Activated CD4-positive, alpha-beta T cell treated with anti-CD3 and anti-CD28 coated beads, Interleukin-2, amount 10 ng/mL, durations not matched to agents 7 days and 5 days (primary cell): ENCODE measurements at places on chromosomes 1 and 21.

- DNase-seq = no peak
Measured at GRCh38 chr1:93596329-93597089, 85.1 kb downstream of the BCAR3 start.

- DNase-seq = no peak
Measured at GRCh38 chr1:232310541-232310940, 319.4 kb downstream of the SIPA1L2 start.

DNA sequence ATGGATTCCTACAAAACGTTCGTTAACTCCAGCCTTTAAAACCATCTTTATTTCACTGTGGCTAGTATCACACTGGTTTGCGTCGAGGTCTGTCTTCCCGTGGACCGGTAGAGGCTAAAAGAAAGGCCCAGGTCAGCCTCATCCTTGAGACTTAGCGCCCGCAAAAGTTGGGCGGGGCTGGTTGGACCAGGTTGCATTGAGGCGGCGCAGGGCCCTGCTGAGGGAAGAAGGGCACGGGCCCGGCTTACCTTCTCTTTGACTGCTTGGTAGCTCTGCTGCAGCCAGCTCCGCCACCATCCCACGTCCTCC lies 455 bp downstream of the BSDC1 start:
- DNase-seq = peak; percentile 48

- DNase-seq = peak; percentile 23
Measured at GRCh38 chr1:89855413-89856123, 34.7 kb downstream of the LRRC8D start.

- DNase-seq = no peak
Measured at GRCh38 chr1:68819190-68819829, 322.4 kb upstream of the DEPDC1 start.

GRCh38 chr1:200379940-200380588 lies 29.8 kb downstream of the ZNF281 start:
- DNase-seq = no peak

GRCh38 chr21:14358775-14359174 lies 24.2 kb downstream of the HSPA13 start:
- DNase-seq = no peak

GRCh38 chr1:5566924-5567323 lies 425.3 kb downstream of the NPHP4 start:
- no peak for DNase-seq

GRCh38 chr1:91617285-91617765 lies 116.7 kb downstream of the CDC7 start:
- no peak for DNase-seq

GRCh38 chr21:45137612-45137937 lies 63.2 kb downstream of the ADARB1 start:
- DNase-seq = no peak

GRCh38 chr1:156493742-156494141 lies 6.8 kb downstream of the MEF2D start:
- no peak for DNase-seq

DNA sequence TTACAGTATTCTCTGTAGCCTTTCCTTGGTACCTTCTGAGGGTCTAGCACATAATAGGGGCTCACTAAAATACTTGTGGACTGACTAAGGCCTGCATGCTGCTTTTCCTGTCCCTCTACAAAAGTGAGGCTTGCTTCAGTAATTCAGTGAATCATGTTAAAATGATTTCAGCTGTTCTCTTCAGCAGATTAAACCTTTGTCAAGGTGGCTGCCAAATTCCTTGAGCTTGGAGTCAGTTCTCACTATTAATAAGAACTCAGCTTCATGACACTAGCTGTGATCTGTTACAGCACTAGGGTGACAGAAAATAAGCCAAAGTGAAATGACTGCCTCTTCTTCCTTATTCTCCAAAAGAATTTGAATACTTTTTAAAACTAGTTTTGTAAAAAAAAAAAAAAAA lies 128.8 kb downstream of the KCNN3 start:
- no peak for DNase-seq

- no peak for DNase-seq
Measured at GRCh38 chr1:235502601-235503402, 1.4 kb downstream of the B3GALNT2 start.

DNA sequence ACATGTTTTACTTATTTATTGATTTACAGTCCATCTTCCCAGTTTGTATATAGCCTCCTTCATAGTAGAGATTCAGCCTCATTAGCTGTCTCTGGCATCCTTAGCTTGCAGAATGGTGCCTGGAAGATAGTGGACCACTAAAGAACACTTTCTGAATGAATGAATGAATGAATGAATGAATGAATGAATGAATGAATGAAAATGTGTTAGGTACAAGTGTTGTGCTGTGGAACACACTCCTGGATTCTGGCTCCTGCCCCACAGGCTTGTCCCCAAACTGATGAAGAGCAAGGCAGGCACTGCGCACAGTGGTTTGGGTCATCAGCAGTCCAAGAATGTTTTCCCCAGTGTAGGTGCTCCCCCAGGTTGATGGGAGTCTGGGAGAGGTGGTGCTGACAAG lies 159.4 kb downstream of the ST6GALNAC5 start:
- no peak for DNase-seq

GRCh38 chr1:234938924-234939323 lies 189.7 kb downstream of the TOMM20 start:
- no peak for DNase-seq

DNA sequence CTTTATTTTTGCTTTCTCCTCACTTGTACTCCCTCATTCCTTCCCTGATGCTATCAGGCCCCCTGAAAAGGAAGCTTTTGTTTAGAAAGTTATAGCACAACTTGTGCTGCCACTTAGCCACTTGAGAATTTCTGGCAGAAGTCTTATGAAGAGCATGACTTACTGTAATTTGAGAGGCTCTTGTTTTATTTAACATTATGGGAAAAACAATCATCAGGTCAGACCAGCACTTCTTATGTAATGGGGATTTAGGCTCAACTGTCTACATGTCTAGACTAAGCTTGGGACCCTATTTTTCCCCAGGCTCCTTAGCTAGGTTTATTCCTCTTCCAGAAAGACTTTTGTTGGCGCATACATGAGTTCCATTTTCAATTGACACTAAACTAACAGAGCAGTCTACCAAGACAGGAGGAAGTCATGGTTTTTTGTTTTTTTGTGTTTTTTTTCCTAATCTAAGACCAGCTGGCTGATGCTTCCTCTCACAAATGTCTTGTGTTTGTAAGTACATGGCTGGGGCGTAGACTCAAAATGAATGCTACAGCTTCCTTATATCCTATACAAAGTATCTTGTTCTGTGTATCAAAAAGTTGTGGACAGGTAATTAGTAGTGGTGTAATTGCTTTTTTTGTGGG lies 31.5 kb downstream of the TNFSF4 start:
- DNase-seq = no peak

- DNase-seq = no peak
Measured at GRCh38 chr1:236151739-236152424, 9.5 kb downstream of the GPR137B start.

DNA sequence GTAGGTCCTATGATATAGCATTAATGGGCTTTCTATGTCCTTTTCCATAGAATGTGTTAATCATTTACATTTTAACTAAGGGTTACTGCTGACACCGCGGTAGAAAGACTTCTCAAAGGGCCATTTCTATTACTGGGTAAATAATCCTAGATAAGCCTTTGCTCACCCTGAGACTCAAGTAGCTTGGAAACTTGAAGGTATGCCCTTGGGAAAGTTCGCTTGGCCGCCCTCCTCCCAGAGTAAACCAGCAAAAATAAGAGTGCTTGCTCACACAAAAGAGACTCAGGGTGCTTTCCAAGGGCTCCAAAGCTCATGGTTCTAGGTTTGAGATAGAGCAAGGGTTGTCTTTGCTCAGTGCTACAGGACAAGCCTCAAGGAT lies 85.8 kb upstream of the TMPRSS2 start:
- no peak for DNase-seq

DNA sequence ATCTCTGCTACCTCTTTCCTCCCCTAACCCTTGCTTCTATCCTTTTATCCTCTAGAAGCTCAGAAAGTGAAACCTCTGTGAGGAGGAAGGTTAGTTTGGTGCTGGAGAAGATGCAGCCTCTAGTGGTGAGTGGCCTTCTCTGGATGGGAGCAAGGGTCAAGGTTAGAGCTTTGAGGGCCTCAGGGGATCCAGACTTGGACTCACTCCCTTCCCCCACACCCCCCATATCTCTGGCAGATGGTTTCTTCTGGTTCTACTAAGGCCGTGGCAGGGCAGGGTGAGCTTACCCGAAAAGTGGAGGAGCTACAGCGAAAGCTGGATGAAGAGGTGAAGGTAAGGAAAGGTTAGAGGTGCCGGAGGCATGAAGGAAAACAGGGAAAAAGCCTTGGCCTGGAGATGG lies 9.2 kb downstream of the CGN start:
- no peak for DNase-seq

DNA sequence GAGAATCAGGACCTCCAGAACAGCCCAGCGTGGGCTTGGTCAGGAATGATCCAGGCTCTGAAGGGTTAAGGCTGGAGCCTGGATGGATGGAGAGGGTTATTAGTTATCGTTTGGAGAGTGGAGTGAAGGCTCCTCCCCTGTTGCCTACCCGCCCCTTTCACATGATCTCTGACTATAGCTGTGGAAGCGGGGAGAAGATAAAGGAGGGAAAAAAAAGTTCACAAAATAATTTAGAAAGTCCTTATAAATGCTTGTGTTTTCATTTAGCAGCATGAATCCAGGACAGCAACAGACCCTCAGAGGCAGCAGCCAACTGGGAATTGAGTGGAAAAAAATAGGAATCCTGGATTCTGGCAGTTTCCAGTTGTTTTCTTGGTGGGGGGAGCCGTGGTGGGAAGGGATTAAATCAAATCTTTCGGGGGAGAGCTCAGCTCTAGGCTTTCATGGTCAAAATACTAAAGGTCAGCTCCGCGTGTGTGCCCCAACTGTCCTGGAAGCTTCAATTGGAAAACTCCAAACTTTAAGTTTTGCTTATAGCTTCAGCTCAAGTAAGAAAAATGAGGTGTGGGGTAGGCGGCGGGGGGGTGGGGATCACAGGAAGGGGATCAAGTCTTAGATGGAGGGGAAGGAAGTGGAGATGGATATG lies 595 bp upstream of the DDR2 start:
- no peak for DNase-seq

DNA sequence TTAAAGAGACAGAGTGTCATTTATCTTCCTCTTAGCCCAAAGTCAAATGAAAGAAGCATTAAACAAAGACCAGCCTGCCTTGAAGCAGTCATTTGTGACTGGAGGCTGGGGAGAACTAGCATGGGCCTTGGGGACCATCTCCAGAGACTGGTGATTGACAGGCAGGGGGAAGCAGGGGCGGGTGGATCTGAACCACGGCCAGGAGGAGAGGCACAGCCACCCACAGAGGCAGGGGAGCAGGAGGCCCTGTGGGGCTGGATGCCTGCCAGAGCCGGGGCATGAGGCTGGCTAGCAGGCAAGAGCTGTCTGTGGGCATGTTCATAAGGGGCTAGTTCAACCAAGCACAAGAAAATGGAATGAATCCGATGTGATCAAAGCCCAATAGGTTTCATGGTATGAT lies 73.9 kb downstream of the PLXNA2 start:
- no peak for DNase-seq

DNA sequence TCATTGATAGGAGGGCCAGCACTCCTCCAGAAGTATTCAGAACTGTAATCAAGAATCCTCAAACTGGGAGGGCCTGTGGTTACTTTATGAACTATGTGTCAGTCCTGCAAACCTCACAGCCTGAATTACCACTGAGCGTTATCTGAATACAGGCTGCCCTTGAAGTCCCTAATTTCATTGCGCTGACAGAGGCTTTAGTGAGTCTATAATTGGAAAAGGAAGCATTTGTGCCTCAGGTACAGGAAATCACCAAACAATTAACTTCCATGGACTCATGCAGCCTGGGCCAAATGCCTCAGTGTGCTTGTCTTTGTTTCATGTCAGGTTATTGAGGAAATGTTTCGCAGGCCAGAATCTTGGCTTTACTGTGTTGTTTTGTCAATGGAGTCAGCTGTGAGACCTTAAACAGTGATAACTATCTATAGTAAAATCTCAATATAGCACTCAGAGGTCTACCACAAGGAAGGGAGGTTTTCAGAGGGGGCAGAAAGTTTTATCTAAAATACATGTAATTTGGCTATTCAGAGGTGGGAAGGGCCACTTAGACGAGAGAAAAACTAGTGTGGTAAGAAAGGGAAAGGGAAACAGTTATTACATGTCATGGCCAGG lies 32.9 kb upstream of the DOCK7 start:
- DNase-seq = no peak

DNA sequence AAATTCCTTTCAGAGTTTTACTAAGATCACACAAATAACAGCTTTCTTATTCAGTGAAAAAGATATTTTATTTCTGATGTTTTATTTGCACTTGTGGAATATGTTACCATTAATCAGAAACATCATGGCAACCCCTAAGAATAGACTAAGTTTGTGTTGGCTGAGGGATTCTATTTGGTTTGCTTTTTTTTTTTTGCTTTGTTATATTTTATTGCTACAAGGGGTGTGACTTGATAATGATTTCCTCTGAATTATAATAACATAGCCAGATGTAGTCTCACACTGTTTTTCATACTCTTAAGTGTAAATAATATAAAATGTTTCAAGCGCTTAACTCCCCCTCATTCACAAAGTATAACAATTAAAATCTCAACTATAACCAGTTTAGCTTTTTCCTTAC lies 20.0 kb downstream of the GLRX2 start:
- DNase-seq = no peak

DNA sequence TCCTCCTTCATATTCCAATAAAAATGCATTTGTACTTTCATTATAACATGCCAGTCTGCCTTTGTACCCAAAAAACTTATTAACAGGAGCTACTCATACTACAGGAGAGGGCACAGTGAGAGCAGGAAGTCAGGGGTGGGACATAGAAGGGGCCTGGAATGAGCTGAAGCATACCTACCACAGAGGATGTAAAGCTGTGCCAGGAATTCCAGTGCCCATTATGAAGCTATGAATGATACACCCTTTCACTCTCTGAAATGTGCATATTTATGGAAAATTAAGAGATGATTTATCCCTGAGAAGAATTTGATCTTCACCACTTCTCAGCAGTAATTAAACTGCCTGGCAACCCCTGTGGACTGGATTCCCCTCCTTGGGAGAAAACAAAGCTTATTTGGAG lies 65.8 kb downstream of the ATP5PO start:
- DNase-seq = no peak

DNA sequence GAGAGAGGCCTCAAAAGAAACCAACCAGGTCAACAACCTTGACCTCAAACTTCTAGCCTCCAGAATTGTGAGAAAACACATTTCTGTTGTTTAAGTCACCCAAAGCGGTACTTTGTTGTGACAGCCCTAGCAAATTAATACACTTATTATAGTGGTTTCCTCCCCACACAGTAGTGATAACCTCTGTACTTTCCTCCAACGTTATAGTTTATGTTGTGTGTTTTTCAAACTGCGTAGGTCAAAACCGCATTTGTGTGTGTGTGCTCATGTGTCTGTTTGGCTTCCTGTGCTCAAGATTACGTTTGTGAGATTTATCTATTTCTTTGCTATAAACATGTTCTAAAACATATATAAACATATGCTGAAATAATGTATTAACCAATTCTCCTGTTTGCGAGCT lies 667.8 kb upstream of the USP24 start:
- DNase-seq = no peak

DNA sequence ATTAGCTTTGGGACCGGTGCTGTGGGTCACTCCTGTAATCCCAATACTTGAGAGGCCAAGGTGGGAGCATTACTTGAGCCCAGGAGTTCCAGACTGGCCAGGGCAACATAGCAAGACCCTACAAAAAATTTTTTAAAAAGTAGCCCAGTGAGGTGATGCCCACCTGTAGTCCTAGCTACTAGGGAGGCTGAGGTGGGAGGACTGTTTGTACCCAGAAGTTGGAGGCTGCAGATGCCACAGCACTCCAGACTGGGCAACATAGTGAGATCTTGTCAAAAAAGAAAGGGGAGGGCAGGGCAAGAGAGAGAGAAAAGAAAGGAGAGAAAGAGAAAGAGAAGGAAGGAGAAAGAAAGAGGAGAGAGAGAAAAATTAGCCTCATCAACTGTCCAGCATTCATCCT lies 6.3 kb downstream of the ITSN1 start:
- no peak for DNase-seq

- DNase-seq = no peak
Measured at GRCh38 chr1:58307431-58307830, 239.1 kb downstream of the OMA1 start.
